ENCODE measurements at places on chromosomes 2 and 18. TPM values are rescaled to one million over a fixed set of nuclear protein-coding genes. Genes with fewer than 3 reads are reported as not detected.

The MDH1B gene
- 3.7 TPM for total RNA-seq

The CEP68 gene
- 11.2 TPM for total RNA-seq

The FAM110C gene
- 20.3 TPM for total RNA-seq

The SOS1 gene
- total RNA-seq, result 19.4 TPM

The LIMS4 gene
- 1.1 TPM for total RNA-seq

The ALPG gene
- total RNA-seq, result 0.10 TPM

The PLGLB2 gene
- 0.91 TPM for total RNA-seq

The IL1RN gene
- total RNA-seq, result 0.25 TPM

The LIMS2 gene
- 3.7 TPM for total RNA-seq

The CD302 gene
- 0.15 TPM for total RNA-seq

The CYRIA gene
- total RNA-seq, result 0.44 TPM

The CNDP1 gene
- not detected for total RNA-seq

DNA sequence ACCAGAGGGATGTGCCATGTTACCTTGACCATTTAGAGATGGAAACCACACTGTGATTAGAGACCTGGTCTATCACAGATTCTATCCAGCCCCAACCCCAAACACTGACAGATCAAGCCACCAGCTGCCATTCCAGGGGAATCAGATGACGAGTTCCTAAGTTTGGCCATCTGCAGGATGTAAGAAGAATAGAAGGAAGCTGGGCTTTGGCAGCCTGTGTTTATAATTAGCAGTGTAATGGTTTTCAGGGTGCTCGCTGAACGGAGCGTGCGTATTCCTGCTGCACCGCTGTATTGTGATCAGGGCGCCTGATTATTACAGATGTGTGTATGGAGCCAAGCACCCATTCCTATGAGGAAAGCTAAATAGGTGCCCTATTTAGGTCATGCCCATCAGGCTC lies 138.1 kb downstream of the LRRC30 start:
- no peak for DNase-seq
- H3K4me3 ChIP-seq, result no peak overlapping the region
- no peaks in the 10 kb centered on the region for H3K27me3 ChIP-seq
- H3K27ac ChIP-seq, result no peak overlapping the region

- no peaks in the 10 kb centered on the region for H3K4me1 ChIP-seq
- no peak for DNase-seq
- no peaks in the 10 kb centered on the region for H3K36me3 ChIP-seq
- no peak within 1 kb of the TSS for H3K4me3 ChIP-seq
- no peaks in the 10 kb centered on the region for H3K27me3 ChIP-seq
These were observed at the start of gene CYP27C1 for GRCh38 chr2:127220102-127220767. Gene CYP27C1, minus strand, starts transcription at chr2:127220299. Its CDS starts 29 bp downstream, at chr2:127220270.

GRCh38 chr2:43977677-43978375 lies 18.0 kb downstream of the LRPPRC start:
- H3K27me3 ChIP-seq, result no peaks in the 10 kb centered on the region
- peaks cover 69% of the 10 kb centered on the region for H3K36me3 ChIP-seq
- DNase-seq, result no peak
- no peak overlapping the region for H3K27ac ChIP-seq

DNA sequence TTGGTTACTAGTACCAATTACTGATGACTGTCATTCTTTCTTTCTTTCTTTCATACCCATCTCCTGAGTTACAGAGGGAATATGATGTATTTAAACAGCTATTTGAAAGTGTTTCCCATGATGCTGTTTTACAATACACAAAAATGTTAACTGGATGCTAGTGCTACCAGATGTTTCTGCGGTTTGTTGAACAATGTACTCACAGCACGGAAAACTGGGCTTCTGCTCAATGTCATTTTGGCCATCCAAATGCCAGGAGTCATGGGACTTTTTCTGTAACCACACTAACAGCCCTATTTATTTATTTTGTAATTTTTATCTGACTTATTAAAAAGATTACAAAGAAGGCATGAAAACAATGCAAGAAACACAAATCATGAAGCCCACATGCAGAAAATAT lies 313.8 kb downstream of the RIT2 start:
- H3K36me3 ChIP-seq, result no peaks in the 10 kb centered on the region
- H3K4me1 ChIP-seq, result no peaks in the 10 kb centered on the region
- DNase-seq, result no peak

GRCh38 chr2:7013471-7014160 lies 96.4 kb downstream of the RNF144A start:
- no peak for DNase-seq
- H3K27ac ChIP-seq, result no peak overlapping the region
- H3K4me3 ChIP-seq, result no peak overlapping the region
- H3K27me3 ChIP-seq, result no peaks in the 10 kb centered on the region

DNA sequence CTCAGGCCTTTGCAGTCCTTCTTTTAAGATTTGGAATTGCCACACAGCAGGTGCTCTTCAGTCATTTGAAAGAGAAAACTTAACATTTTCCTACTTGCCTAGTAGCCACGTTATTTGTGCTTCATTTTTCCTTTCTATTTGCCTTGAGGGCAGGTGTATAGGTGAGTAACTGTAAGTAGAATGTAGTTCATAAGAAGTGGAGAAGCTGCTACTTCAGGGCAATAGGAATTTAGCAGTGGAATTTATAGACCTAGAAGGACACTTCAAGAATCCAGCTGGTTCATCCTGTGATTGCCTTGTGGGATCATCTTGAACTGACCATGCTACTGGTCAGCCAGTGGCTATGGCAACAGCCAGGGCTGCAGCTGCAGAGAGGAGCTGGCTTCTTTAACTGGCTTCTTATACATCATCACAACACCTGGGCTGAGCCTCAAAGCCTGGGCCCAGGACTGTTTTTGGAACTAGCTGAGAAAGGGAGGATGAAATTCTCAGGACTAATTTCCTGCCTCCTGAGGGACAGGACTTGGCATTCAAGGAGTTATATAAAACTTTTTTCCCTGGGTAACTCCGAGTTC lies 5.1 kb upstream of the LANCL1 start:
- no peak overlapping the region for H3K4me3 ChIP-seq
- H3K4me1 ChIP-seq, result peaks cover 17% of the 10 kb centered on the region
- no peak for DNase-seq

- H3K36me3 ChIP-seq, result no peaks in the 10 kb centered on the region
- H3K27ac ChIP-seq, result no peak overlapping the region
- DNase-seq, result no peak
These were observed 100.5 kb upstream of the UNC80 start for GRCh38 chr2:209671020-209671680.

DNA sequence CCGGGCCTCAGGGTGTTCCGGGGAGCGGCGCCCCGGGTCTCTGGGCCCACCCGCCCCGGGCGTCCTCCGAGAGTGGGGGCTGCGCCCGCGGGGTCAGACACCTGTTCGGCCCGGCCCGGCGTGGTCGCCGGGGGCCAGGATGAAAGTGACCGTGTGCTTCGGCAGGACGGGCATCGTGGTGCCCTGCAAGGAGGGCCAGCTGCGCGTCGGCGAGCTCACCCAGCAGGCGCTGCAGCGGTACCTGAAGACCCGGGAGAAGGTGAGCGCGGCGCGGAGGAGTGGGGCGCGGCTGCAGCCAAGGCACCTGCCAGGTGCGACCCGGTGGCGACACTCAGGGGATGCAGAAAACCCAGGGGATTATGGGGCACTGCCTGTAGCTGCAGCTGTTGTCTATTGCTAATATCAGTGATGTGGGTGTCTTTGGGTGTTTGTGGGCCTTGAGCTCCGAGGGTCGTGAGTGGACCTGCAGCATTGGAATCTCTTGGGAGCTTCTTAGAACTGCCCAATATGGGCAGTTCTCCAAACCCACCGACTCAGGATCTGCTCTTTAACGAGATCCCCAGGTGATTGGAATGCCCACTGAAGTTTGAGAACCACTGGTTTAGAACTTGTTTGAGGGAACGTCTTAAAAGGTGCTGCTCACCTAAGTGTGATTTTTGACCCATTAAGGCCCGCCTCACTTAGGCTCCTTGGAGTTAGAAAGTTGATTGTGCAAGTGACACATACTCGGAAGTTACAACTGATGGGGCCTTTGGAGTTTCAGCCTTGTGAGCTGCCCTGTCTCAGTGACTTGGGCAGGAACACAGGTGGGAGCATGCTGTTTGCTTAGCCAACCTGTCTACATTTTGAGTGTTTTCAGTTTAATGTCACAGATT lies 823 bp downstream of the PARD3B start:
- H3K27me3 ChIP-seq, result no peaks in the 10 kb centered on the region
- H3K4me1 ChIP-seq, result peaks cover 8% of the 10 kb centered on the region
- H3K36me3 ChIP-seq, result no peaks in the 10 kb centered on the region
- peak overlapping the region; percentile 32 for H3K27ac ChIP-seq

DNA sequence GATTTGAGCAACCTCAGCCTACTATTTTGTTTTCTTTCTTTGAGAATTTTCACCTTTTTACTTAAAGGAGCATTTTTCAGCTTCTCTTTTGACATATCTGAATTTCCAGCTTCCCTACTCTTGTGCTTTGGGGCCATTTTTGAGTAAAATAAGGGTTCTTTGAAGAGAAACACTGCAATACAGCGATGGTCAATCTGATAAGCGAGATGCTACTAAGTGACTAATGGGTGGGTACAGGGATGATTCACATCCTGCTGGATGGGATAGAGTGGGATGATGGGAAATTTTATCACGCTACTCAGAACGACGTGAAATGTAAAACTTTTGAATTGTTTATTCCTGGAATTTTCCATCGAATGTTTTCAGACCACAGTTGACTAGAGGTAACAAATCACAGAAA lies 211.5 kb downstream of the TMEM247 start:
- no peaks in the 10 kb centered on the region for H3K27me3 ChIP-seq
- H3K4me1 ChIP-seq, result peaks cover 48% of the 10 kb centered on the region
- H3K27ac ChIP-seq, result peak overlapping the region; percentile 23
- no peak overlapping the region for H3K4me3 ChIP-seq
- H3K36me3 ChIP-seq, result no peaks in the 10 kb centered on the region

GRCh38 chr2:28296243-28296642 lies 96.4 kb upstream of the FOSL2 start:
- H3K27me3 ChIP-seq, result no peaks in the 10 kb centered on the region
- peaks cover 17% of the 10 kb centered on the region for H3K4me1 ChIP-seq
- no peak overlapping the region for H3K27ac ChIP-seq
- H3K36me3 ChIP-seq, result no peaks in the 10 kb centered on the region
- H3K4me3 ChIP-seq, result no peak overlapping the region

- H3K27ac ChIP-seq, result no peak overlapping the region
- H3K27me3 ChIP-seq, result no peaks in the 10 kb centered on the region
- no peak for DNase-seq
- no peak overlapping the region for H3K4me3 ChIP-seq
These were observed 76.9 kb downstream of the RHOB start for GRCh38 chr2:20523799-20524187.

DNA sequence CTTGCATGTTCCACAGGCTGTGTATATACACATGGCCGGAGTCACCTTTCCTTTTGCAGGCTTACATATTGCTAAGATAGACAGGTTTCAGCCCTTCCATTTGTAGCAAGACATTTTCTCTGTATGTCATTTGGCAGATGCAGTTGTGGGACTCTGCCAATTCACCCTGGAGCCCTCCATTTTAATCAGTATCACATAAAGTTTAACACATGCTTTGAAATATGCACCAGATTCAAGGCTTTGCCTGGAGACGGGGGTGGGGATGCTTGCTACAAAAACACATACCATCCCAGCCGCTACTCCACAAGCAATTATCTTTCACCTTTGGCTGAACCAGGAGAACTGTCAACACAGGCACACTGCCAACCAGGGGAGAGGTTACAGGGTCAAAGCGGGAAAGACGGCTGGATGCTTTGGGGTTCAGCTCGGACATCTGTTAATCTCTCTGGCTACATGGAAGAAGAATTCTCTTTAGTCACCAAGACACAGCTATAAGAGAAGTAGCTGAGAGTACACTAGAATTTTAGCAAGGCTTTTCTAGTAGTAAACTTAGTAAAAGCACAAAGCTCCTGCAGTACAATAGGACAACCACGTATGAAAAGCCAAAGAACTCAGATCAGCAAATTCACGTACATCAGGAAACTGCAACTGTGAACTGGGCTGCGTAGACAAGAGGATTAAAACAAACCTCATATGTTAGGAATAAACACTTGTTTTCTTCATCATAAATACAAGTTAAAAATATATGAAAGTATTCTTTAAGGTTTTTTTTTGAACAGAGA lies 130.9 kb downstream of the EXOC6B start:
- H3K4me3 ChIP-seq, result no peak overlapping the region
- no peaks in the 10 kb centered on the region for H3K27me3 ChIP-seq
- DNase-seq, result no peak

DNA sequence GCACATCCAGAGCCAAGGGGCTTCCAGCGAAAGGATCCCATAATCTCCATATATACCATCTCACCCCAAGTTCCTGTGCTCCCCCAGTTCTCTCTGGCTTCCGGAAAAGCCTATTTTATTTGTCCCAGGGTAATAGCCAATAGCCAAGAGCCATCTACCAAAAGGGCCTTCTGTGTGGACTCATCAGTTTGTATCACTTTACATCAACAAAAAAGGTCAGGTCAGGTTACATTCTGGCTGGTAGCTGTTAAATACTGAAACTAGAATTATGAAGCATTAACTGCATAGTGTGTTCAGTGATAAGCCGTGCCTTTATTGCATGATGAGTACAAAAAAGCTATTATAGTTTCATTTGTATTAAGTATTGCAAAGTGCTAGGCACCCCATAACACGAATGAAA lies 223.7 kb downstream of the IRS1 start:
- DNase-seq, result no peak
- H3K27me3 ChIP-seq, result no peaks in the 10 kb centered on the region
- no peaks in the 10 kb centered on the region for H3K36me3 ChIP-seq
- peaks cover 40% of the 10 kb centered on the region for H3K4me1 ChIP-seq

- no peaks in the 10 kb centered on the region for H3K4me1 ChIP-seq
- H3K27me3 ChIP-seq, result peaks cover 5% of the 10 kb centered on the region
- H3K4me3 ChIP-seq, result no peak overlapping the region
- no peak for DNase-seq
- H3K27ac ChIP-seq, result no peak overlapping the region
These were observed 63.9 kb upstream of the TUBA3E start for GRCh38 chr2:130261970-130262760.

DNA sequence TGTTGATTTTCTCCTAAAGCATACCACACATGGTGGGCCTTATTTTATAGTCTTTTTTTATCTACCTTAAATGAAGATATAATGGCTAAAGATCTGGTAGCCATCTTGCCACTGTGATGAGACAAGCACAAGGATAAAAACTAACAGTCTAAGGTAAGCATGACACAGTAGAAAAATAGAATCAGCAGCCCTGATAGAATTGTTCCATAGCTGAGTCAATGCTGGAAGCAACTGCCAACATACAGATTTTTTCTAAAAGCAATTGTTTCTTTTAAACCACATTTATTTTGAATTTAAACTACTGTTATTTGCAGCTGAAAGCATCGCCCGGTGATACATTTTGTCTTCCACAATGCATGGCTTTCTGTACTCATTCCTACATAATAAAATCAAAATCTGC lies 1091.5 kb upstream of the CHAC2 start:
- no peaks in the 10 kb centered on the region for H3K36me3 ChIP-seq
- H3K4me1 ChIP-seq, result no peaks in the 10 kb centered on the region
- no peaks in the 10 kb centered on the region for H3K27me3 ChIP-seq
- DNase-seq, result no peak
- H3K4me3 ChIP-seq, result no peak overlapping the region

DNA sequence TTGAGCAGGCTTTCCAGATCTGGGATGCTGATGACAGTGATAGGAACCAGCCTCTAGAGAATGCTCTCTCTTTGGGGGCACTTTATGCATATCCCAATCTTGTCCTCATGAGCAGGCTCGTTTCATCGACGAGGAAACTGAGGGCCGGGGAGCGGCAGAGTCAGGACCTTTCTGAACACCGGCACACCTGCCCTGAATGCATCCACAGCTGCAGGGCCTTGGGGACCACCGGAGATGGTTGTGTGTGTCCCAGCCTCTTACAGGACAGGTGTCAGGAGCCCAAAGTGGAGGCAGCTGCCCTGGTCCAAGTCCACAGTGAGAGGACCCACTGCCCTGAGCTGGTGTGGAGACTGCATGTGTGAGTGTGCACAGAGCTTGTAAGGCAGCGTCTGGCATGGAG lies 47.6 kb upstream of the FAHD2A start:
- H3K27ac ChIP-seq, result no peak overlapping the region
- DNase-seq, result no peak
- no peaks in the 10 kb centered on the region for H3K36me3 ChIP-seq
- H3K4me1 ChIP-seq, result no peaks in the 10 kb centered on the region
- no peaks in the 10 kb centered on the region for H3K27me3 ChIP-seq

Data from HCT116 (cell line).